ENCODE measurements at places on chromosomes 2 and 18.

DNA sequence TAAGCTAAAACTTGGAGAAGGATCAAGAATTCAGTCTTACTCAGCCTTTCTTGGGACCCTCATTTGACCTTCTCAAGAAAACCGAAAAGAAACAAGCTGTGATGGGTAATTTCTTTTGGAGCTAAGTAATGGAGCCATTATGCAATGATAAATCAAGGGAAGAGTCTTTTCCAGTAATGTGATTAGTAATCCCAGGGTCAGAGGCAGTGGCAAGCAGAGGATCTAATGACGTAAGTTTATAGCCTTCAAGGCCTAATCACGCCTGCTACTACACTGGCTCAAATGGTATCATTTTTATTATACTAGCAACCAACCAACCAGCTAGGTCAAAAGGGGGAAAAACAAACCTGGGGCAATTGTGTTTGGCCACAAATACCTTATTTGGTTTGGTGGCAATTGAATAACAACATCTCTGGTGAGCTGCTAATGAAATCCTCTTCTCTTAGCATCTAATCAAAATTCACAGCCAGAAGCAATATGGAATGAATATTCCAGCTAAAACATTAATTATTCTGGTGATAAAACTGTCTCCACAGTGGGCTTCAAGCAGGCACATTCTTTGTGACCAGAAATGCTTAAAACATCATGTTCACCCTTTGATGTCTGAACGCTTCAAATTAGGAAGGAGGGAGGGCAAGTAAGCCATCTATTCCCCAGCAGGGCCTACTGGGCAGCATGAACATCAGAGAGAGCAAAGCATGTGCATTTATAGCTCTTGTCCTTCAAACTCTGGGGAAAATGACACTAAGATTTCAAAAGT lies 114.9 kb upstream of the SULT1C3 start:
- no peak for DNase-seq

GRCh38 chr18:43877616-43878321 lies 600.5 kb upstream of the SYT4 start:
- DNase-seq: no peak

DNA sequence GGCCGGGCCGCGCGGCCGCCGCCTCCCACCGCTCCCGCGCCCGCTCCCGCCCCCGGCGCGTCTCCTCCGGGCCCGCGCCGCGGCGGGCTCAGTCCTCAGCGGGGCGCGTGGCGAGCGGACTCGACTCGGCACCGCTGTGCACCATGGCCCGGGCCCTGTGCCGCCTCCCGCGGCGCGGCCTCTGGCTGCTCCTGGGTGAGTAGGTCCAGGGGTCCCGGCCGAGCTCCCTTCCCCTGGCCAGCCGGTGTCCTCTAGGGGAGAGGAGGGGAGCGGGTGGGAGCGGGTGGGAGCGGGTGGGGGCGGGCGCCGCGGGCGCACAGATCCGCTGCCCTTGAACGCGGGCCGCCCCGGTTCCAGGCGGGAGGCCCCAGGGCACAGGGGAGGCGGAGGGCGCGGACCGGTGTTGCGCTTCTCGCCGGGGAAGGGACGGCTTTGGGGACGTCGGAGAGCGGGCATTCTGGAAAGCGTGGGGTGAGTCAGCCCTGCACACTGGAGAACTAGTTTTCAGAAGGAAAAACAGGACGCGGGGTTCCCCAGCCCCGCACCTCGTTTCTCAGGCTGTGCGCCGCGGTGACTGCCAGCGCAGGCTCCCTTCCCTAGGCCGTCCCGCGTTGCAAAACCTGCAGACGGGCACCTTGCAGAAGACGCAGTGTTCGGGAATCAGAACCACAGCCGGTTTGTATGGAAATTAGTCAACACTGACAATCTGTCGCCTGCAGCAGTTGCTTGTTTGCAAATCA lies at the start of gene RAMP1:
Gene RAMP1, plus strand, starts transcription at position 91 of the 740 bp plus-strand sequence. Its CDS starts 53 bp downstream, at position 144.
- no peak for DNase-seq

GRCh38 chr2:42321452-42322064 lies 39.5 kb downstream of the COX7A2L start:
- DNase-seq: peak; percentile 33

DNA sequence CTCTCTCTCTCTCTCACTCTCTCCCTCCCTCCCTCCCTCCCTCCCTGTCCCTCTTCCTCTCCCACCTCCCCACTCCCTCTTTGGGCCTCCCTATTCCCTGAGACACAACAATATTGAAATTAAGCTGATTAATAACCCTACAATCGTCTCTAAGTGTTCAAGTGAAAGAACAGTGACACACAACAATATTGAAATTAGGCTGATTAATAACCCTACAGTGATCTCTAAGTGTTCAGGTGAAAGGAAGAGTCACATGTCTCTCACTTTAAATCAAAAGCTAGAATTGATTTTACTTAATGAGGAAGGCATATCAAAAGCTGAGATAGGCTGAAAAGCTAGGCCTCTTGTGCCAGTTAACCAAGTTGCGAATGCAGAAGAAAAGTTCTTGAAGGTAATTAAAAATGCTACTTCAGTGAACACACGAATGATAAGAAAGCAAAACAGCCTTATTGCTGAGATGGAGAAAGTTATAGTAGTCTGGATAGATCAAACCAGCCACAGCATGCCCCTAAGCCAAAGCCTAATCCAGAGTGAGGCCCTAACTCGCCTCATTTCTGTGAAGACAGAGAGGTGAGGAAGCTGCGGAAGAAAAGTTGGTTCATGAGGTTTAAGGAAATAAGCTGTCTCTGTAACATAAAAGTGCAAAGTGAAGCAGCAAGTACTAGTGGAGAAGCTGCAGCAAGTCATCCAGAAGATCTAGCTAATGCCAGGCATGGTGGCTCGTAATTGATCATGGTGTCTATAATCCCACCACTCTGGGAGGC lies 21.3 kb downstream of the MALT1 start:
- DNase-seq: peak; percentile 34
